Esophagus muscularis mucosa (tissue), 4 donors: ENCODE measurements at places on chromosomes 13 and 19. TPM values are rescaled to one million over a fixed set of nuclear protein-coding genes. Genes with fewer than 3 reads are reported as not detected.

DNA sequence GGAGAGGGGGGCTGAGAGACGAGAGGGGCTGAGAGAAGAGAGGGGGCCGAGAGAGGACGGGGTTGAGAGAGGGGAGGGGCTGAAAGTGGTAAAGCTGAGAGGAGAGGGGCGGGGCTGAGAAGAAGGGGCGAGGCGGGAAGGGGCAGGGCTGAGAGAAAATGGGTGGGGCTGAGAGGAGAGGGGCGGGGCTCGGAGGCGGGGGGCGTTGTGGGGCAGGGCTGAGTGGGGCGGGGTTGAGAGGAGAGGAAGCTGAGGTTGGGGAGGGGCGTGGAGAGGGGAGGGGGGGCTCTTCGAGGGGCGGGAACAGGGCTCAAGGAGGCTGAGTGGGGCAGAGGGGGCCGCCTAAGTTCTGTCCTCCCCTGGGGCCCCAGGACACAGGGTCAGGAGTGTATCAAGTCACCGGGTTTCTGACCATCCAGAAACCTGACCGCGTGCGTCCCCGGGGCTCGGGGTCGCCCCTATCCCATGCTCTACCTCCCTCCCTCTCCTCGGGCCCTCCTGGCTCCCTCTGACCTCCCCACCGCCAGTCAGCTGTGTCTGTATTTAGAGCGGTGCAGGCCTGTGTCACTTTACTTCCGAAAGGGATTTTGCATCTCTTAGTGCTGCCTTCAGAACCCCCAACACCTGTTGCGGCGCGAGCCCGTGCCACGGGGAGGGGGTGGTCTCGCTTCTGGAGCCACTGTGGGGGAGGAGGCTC lies 38.6 kb upstream of the SEMA6B start:
- DNase-seq, result no peak

The RASGRP4 gene
- total RNA-seq, result 4.6 TPM

The ACP7 gene
- total RNA-seq, result not detected

- DNase-seq, result no peak
Measured at GRCh38 chr13:72379581-72379980, 347.8 kb downstream of the MZT1 start.

The HS6ST3 gene
- 12.4 TPM for total RNA-seq
